RKO (cell line): ENCODE measurements at places on chromosomes 5 and 9.
A peak's percentile ranks its signal among the peaks of the same experiment; 100 is the strongest.

DNA sequence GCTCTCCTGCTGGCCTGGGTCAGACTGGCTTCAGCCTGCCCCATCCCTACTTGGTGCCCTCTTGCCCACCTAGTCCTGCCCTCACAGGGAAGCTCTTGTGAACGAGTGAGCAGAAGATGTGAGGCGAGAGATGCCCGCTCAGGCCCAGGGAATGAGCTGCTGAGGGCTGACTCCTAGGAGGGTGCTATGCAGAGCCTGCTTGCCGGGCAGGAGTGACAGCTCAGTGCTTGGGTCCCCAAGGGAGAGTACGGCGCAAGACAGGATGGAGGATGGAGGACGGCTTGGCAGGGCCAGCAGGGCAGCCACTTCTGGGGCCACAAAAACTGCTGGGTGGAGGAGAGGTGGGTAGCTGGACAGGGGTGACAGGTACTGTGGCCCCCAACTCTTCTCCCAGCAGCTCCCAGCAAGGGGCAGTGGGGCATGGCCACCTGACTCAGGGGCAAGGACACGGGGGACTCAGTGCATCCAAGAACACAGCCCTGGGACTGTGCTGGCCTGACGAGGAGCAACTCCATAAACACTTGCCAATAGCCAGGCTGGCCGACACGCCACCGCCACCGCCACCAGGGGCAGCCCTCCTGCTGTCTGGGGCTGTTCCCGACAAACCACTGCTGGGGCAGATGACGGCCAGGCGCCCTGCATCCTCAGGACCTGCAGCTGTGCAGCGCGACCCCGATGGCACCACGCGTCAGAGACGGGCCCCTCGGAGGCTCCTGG is 55.6 kb upstream of the UBAC1 start:
- DNase-seq = no peak

DNA sequence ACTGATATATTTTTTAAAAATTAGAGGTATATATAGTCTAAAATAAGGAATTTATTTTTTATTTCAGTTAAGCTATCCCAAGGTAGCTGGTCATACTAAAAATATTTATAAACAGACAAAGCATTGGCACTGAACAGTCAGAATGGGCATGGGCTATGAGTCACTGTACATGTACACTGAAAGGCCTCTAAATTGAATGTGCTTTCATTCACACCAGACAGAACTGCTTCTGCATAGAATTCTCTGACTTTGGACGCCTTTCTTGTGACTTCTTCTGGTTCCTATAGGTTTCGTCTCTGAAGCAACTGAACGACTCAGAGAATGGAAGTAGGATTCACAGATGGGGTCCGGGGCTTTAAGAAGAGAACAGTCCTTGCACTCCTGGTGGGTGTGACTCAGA is 394.8 kb upstream of the MEF2C start:
- DNase-seq = no peak

- DNase-seq = peak; percentile 54
Observed at GRCh38 chr9:35859310-35859989, 10.8 kb downstream of the OR13J1 start.

DNA sequence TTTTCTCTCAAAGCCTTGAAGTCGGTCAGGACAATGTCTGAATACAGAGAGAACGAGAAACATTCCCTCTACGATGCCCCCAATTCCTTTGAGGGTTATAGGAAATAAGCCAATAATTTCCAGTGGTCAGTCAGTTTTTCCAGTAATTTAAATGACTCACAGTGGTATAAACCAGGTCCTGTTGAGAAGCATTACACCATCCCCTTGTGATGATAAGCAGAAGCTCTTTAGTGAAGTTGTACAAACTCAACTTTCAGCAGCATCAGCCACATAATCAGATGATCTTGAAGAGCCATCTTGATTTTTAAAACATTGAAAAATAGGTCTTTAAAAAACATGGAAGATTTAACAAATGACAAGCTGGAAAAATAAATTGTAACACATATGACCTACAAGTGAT is 173.9 kb upstream of the ZNF462 start:
- no peak for DNase-seq

- no peak for DNase-seq
Observed at GRCh38 chr5:8058616-8059190, 189.8 kb downstream of the MTRR start.

- DNase-seq = no peak
Observed at GRCh38 chr5:97243353-97243752, 60.3 kb upstream of the RIOK2 start.

DNA sequence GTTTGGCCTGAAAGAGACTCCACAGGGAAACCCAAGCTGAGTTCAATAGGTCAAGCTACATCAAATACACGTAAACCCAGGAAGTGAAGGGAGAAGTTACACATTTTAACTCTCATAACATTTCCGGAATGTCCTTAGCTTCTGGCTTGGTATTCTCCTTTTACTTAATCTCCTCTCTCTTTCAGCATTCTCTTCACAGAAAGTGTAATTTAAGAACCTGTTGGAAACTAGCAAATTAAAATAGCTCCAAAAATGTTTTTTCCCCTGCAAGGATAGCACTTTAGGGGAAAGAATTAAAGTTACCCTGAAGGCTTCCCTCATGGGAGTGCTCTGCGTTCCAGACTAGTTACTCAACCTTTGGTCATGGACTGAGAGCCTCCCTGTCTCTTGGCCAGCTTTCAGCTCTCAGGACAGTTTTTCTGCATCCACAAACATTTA is 292.7 kb upstream of the TARS1 start:
- peak; percentile 22 for DNase-seq

- peak; percentile 14 for DNase-seq
Observed at GRCh38 chr9:34010979-34011378, 37.7 kb downstream of the UBAP2 start.

DNA sequence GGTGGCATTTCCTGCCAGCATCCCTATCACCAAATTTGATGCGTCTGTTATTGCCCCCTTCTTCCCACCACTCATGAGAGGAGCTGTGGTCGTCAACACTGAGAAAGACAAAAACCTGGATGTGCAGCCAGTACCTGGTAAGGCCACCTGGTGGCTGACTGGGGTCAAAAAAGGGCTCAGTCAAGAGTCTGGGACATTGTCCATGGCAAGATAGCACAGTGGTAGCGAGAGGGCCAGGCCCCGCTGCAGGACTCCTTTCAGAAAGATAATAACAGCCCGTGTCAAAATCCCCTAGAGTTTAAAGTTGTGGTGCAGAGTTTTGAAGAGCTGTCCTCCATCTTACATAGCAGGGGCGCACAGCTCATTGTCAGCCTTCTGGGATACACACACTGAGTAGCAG is 40.8 kb downstream of the CSF1R start:
- no peak for DNase-seq
